ENCODE measurements at places on chromosomes 11 and 22.

GRCh38 chr11:15107730-15108515 is 6.8 kb upstream of the INSC start:
- DNase-seq = no peak

DNA sequence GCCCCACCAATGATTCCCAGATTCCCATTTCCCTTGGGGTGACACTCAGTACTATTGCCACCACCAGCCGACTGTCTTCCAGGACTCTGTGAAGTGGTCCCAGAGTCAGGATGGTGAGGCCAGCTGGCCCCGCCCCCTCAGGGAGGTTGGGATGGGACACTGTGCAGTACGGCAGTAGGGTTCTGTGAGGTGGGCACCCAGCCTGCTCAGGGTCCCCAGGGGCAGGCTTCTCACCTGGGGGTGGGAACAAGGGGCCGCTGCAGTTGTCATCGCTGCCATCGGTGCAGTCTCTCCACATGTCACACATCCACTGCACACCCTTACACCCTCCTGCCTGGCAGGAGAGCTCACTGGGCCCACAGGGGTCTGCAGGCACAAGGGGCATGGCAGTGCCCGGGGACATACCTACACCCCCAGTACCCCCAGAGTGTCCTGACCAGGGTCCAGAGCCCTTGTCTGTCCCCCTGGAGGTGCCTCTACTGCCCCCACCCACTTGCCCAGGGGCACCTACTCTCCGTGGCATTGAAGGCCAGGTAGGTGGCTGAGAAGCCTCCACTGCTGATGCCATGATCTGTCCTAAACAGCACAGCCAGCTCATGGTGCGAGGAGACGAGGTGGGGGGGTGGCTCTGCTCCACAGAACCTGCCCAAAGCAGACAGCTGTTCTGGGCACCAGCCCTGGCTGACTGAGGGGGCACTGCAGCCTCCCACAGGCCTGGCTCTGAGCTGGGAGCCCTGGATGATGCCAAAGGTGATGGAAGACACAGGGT is 1.9 kb upstream of the C1QTNF5 start:
- DNase-seq = no peak

GRCh38 chr11:131691181-131692041 is 321.0 kb downstream of the NTM start:
- no peak for DNase-seq

- DNase-seq = no peak
Measured at GRCh38 chr11:79366218-79366617, 74.6 kb downstream of the TENM4 start.

- DNase-seq = peak; percentile 98
Measured at GRCh38 chr22:18156878-18157713, 7.1 kb downstream of the USP18 start.

GRCh38 chr11:118152552-118153471 is at the start of gene SCN4B:
Gene SCN4B (minus strand): TSS chr11:118152823. CDS start chr11:118152673, 150 bp downstream.
- DNase-seq = no peak

DNA sequence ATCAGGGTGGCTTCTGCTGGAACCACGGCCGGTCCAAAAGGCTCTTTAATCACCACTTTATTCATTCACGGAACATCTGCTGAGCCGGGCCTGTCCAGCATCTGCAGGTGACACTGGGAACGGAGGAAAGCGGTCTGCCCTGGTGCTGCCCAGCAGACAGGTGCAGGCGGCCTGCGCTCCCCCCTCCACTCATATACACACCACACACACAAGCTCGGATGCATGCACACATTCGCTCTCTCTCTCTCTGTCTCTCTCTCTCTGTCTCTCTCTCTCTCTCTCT is 736.9 kb downstream of the BRD1 start:
- DNase-seq = no peak

GRCh38 chr11:36447514-36447913 is 62.6 kb downstream of the TRAF6 start:
- peak; percentile 9 for DNase-seq

DNA sequence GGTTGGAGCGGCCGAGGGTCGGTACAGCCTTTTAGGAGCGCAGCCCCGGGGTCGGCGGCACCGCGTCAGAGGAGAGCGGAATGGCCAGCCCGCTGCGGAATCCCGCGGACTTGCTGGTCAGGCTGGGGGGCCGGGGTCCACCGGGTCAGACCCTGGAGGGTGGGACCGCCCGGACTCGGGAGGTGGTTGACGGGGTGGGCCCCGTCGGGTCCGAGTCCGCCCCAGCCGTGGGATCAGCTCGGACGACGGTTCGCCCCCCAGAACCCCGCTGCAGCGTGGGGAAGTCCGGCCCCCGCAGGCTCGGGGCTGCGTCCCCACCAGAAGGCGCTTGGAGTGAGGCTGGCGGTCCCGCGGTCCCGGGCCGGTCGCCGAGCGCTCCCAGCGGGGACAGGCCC is 301 bp upstream of the ADM2 start:
- DNase-seq = no peak

DNA sequence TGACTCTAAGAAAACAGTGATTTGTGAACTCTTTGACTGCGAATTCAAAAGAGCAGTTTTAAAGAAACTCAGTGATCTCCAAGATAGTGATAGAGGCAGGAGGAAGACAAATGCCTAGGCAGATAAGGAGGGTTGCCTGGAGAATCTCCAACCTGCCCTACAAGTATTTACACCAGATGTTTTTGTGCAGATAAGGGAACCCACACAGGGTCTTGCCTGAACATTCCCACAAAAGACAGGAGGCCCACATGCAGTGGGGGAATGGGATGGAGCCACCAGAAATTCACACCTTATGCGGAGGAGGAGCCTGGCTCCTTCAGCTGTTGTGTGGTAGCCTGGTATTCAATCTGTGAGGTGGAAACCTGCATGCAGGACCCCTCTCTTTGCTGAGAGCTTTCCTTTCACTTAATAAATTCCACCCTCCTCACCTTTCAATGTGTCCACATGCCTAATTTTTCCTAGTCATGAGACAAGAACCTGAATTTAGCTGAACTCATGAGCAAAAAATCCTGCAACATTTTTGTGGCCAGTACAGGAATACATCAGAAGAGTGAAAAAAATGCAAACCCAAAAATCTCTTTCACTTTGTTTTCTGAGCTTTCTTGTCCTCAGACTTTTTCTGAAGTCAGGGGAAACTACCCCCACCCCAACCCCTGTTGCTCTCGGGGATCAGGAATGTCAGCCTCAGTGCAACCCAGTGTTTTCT is 8.1 kb upstream of the GLYAT start:
- DNase-seq = no peak

GRCh38 chr11:47078751-47079521 is 97.7 kb downstream of the ARFGAP2 start:
- DNase-seq = no peak

DNA sequence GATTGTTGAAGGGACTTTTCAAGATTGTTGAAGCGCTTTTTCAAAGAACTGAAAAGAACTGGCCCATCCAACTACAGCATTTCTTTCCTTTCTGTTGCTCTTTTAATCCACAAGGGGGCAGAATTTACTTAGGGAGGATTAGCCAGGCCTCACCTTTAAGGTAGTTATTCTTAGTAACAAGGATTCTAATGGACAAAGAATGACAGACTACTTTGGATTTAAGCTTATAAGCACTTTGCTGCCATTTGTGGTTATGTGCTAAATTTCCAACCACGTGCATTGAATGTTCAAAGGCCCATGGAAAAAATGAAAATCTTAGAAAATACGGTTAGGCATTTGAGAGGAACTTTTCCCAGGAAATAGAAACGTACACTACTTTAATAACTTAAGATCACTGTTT is 49.5 kb upstream of the HSPA8 start:
- no peak for DNase-seq
